ENCODE measurements at places on chromosomes 1 and 21.

DNA sequence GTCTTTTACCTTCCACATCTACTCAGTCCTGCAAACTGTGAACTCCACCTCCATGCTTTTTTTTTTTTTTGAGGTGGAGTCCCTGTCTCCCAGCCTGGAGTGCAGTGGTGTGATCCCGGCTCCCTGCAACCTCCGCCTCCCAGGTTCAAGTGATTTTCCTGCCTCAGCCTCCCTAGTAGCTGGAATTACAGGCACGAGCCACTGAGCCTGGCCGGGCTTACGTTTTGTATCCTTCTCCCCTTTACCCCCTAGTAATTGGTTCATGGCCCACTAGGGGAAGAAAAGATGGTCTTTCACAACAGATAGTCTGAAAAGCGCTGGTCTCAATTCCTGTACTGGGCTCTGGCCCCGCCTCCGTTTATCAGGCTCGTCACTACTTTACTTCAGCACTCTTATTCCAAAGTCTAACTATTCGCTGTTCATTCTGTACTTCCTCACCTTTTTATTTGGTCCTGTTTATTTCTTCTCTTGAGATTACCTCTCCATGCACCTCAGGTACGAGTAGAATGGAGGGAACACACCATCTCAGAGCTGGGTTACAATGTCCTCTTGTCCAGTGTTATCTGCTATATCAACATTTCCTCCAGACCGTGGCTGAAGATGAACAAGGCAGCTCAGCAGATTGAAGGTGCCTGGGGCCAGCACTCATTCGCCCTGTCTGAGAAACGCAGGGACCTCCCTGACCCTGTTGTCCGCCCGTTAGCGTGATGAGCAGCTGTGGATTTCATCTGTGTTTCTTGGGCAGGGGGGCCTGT, 16.2 kb downstream of the CNST start:
- DNase-seq: no peak

GRCh38 chr1:22619252-22619651, 17.2 kb upstream of the C1QA start:
- no peak for DNase-seq

DNA sequence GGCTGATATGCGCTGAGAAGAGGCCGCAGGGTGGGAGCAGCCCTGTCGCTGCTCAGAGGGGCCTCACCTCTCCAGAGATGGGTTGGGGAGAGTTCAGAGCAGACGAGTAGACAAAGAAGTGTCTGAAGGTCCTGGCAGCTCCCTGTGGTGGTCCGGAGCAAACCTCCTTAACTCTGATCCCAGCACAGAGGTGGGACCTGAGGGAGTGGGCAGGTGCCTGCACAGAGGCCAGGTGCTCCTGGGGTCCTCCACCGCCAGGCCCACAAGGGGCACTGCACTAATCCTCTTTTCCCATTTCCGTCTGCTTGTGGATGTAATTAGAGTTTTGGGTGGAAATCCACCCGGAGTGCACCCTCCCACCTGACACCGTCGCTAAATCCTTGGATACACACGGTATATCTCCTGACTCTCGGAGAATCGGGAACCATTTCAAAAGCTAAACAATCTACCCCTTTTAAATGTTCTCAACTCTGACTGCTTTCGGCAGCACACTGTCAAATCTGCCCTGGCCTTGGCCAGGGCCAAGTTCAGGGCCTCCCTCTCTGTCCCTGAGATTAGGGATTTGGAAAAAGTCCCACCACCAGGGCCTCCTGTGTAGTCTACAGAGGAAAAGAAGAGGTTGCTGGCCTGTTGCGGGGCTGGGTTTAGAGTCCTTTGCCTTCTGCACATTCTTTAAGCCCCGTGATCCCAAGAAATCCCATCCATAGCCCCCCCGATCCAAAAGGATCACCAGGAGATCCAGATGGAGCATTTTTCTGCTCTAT, 22.4 kb downstream of the CASZ1 start:
- no peak for DNase-seq

GRCh38 chr1:29501227-29501976, 265.1 kb downstream of the PTPRU start:
- no peak for DNase-seq

DNA sequence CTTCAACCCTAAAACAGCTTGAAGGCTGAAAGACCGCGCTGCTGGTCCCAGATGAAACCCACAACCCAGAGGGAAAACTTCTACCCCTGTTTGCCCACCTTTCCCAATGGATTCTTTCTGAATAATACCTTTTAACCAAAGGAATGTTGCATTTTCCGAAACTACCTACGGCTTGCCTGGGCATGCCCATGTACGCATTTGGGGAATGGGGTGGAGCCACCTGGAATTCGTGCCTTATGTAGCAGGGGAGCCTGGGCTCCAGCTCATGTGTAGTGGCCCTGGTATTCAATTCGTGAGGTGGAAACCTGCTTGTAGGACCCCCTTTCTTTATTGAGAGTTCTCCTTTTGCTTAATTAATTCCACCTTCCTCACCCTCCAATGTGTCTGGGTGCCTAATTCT, 256.6 kb upstream of the RGS18 start:
- DNase-seq: no peak

DNA sequence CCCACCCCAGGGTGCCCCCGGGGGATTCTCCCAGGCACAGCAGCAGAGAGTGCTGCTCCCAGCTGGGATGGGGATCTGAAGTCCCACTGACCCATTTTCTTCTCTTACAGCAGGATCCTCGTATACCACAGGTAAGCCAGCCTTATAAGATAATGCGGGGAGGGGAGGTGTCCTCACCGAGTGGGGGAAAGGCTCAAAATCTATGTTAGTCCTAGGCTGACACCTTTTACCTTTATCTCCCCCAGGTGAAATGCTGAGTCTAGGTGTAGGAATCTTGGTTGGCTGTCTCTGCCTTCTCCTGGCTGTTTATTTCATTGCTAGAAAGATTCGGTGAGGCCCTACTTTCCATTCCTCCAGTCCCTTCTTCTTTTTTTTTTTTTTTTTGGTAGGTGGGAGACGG, 5.3 kb downstream of the APH1A start:
- no peak for DNase-seq

DNA sequence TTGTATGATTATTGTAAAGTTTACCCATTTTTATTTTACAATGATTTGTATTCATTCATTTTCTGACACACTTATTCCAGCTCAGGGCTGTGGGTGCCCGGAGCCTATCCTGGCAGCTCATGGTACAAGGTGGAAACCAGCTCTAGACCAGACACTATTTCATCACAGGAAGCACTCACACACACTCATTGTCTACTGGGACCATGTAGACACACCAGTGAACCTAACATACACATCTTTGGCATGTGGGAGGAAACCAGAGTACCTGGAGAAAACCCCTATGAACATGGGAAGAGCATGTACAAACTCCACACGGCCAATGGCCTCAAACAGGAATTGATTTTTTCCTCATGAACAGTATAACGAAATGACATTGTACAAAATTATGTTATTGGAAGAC, 2.4 kb downstream of the DTL start:
- no peak for DNase-seq

GRCh38 chr1:212987702-212988322, 27.9 kb downstream of the ANGEL2 start:
- DNase-seq: no peak

- no peak for DNase-seq
These were observed 33.6 kb downstream of the MAN1C1 start for GRCh38 chr1:25650289-25650576.

- DNase-seq: no peak
These were observed 64.5 kb upstream of the PRRC2C start for GRCh38 chr1:171420810-171421209.

- DNase-seq: no peak
These were observed 87.0 kb downstream of the SYT14 start for GRCh38 chr1:210024996-210025395.
